ENCODE measurements at places on chromosomes 3 and 15.

DNA sequence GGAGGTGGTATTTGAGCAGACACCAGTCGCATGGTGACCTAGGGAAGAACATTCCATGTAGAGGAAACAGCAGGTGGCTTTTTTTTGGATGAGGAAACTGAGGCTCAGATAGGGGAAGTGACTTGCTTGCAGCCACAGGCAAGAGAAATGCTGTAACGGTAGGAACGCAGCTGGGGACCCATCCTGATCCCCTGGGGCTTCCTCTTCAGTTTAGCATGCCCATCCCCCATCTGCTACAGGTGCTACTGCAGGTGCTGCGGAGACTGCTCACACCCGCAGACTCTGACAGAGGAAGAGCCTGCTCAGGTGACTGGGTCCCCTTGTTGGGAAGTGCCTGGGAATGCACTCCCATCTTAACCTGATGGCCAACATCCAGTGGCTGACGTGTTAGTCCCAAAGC, 55.4 kb upstream of the SEC13 start:
- DNase-seq: no peak

DNA sequence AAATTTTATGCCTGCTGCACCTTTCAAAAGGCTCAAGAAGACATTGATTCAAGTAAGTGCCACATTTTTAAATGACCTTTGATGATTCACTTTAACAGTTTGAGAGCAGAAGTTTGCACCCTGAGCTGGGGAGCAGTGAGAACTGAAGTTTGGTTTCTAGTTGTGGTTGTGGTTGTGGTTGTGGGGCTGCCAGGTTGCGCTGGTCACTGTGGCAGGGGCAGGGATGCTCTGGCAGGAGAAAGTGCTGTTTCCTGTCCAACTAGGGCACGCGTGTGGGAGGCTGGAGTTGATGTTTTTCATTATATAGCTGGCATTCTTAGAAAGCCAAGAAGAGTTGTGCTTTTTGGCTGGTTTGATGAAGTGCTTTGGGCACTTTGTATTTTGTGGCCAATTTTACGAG, 339.7 kb upstream of the NR2F2 start:
- peak; percentile 4 for DNase-seq

GRCh38 chr3:177177749-177178221, 19.5 kb downstream of the TBL1XR1 start:
- no peak for DNase-seq

DNA sequence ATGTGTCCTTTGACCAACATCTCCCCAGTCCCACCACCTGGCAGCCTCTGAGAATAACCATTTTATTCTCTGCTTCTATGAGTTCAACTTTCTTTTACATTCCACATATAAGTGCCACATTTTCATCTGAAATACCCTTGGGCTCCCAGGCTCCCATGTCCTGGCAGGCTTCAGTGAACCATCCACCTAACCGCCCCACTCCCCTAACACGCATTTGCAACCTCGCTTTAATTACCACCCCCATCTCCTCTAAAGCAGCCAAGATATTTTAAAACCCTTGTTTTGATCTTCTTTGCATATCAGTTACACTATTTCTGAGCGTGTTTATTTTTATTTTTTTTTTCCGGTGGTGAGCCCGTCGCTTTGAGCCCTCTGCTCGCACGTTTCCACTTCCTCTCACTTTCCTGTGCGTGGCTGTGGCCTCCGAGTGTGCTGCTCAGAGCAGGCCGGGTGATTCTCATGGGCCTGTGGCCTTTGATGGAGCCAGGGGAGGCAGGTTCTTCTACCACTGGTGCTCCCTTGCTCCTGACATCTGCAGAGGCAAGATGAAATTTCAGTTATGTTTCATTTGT, 195.4 kb upstream of the LPP start:
- DNase-seq: peak; percentile 60

Measured in activated CD4-positive, alpha-beta T cell treated with anti-CD3 and anti-CD28 coated beads, Interleukin-2, amount 50 U/mL, for 48 hours (primary cell).